Activated T-helper 9 cell treated with anti-CD3 and anti-CD28 coated beads, Interleukin-2, amount 50 U/mL, for 16 hours (primary cell): ENCODE measurements at places on chromosomes 13 and 19.

- DNase-seq = no peak
These were observed 69.6 kb downstream of the RNASEH2B start for GRCh38 chr13:50979187-50979586.

DNA sequence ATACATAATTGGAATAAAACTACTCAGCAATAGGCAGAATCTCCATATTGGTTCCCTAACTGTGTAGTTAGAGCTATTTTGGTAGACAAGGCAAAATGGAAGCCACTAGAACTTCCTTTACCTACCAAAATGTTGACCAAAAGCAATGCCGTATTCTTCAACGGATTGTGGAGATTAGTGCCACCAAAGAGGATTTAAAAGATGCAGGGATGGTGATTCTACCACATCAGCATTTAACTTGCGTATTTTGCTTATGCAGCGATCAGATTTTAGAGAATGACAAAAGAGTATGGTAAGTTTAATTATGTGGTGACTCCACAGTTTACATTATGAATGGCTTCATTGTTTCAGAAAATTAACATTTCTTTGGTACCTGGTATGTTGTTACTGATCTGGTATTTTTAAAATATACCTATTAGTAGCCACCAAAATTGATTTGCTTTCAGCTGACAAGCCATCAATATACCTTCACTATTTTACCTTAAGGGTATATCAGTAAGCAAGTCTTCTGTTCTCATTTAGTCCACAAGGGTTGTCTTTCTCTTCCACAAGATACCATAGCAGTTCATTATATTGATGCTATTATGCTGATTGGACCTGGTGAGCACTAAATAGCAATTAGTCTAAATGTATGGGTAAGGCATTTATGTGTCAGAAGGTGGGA lies 1910.7 kb upstream of the PRR20A start:
- no peak for DNase-seq

GRCh38 chr13:110571896-110572777 lies 10.6 kb upstream of the RAB20 start:
- no peak for DNase-seq

DNA sequence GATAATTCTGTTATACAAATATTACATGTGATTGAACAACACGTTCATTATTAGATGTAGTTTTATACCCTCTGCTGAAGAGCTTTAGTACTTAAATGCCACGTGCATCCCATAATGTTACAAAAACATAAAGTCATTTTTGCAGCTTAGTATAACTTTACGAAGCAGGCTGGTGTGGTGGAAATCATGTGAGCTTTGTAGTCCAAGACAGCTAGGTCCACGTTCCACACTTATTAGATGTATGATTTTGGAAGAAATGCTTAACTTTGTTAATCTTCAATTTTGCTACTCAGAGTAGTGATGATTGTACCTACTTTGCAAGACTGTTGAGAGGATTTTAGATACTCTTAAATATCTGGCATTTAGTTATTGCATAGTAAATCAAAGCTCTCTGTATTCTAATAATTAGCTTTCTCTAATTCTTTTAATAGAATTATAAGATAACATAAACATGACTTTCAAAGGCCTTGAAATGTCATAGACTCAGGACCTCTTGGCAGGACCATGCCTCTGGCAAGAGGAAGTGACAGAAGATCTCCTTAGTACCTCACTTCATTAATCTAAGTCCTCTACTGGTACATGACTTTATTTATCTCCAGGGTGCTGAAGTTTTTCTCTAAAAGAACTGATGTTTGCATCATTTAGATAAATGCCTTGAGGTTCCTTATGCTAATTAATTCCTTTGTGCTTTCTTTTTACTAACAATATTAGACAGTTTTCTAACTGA lies 153.7 kb downstream of the PCDH20 start:
- no peak for DNase-seq

DNA sequence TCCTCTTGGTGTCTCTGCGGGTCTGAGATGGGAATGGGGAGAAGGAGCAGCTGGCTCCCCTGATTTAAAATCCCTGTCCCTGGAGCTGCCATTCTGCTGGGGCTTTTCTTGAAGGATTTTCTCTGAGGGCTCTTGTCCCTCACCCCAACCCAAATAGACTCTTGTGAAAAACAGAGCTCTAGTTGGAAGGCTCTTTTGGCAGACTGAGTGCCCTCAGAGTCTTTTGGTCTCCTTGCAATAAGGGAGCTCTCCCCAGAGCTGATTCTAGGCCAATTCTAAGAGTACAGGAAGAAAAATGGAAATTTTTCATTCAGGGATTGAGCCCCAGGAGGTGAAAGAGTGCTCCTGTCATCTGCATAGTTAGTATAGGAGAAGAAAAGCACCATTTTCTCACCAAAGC lies 238.3 kb downstream of the COG6 start:
- no peak for DNase-seq

- DNase-seq = no peak
These were observed 24.4 kb downstream of the WDR88 start for GRCh38 chr19:33156334-33156733.
